Activated CD4-positive, alpha-beta memory T cell treated with anti-CD3 and anti-CD28 coated beads, Interleukin-2, amount 10 ng/mL, durations not matched to agents 7 days and 5 days (primary cell): ENCODE measurements at places on chromosomes 13 and 19.

DNA sequence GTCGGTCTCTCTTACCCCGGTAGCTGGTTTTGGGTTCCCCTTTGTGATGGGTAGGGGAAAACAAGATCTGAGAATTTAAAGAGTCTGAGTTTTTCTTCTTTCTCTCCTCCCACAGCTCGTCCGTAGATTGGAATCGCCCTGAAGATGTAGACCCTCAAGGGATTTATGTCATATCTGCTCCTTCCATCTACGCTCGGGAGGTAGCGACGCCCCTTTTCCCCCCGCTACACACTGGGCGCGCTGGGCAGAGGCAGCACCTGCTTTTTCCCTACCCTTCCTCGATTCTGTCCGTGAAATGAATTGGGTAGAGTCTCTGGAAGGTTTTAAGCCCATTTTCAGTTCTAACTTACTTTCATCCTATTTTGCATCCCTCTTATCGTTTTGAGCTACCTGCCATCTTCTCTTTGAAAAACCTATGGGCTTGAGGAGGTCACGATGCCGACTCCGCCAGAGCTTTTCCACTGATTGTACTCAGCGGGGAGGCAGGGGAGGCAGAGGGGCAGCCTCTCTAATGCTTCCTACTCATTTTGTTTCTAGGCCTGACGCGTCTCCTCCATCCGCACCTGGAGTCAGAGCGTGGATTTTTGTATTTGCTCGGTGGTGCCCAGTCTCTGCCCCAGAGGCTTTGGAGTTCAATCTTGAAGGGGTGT, 7.1 kb upstream of the SELENOV start:
- no peak for DNase-seq

GRCh38 chr13:21243045-21243897, 66.8 kb downstream of the MRPL57 start:
- no peak for DNase-seq

- no peak for DNase-seq
Measured at GRCh38 chr13:50701469-50701868, 142.0 kb downstream of the DLEU7 start.

- no peak for DNase-seq
Measured at GRCh38 chr19:40335855-40336600, 12.2 kb downstream of the C19orf47 start.

DNA sequence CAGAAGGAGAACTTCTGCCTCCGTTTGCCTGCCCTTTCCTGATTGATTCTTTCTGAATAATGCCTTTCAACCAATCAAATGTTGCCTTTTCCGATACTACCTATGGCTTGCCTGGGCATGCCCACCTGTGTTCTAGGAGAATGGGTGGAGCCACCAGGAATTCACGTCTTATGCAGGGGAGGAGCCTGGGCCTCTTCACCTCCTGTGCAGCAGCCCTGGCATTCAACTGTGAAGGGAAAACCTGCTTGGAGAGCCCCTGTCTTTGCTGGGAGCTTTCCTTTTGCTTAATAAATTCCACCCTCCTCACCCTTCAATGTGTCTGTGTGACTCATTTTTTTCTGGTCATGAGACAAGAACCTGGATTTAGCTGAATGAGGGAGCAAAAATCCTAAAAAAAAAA, 730.7 kb downstream of the UQCRFS1 start:
- no peak for DNase-seq
